ENCODE measurements at places on chromosomes 11 and 22. TPM values are rescaled to one million over a fixed set of nuclear protein-coding genes. Genes with fewer than 3 reads are reported as not detected.
A peak's percentile ranks its signal among the peaks of the same experiment; 100 is the strongest.

The SLC5A1 gene
- not detected for total RNA-seq

The SIDT2 gene
- total RNA-seq = 35.0 TPM

The CCDC73 gene
- total RNA-seq = not detected

The MMP1 gene
- not detected for total RNA-seq

The SLC17A6 gene
- total RNA-seq = not detected

The TRIM5 gene
- 36.4 TPM for total RNA-seq

The LRRC75B gene
- 3.2 TPM for total RNA-seq

The SMARCB1 gene
- 82.8 TPM for total RNA-seq

The GGT5 gene
- total RNA-seq = 0.11 TPM

The MFNG gene
- 207 TPM for total RNA-seq

The BARX2 gene
- total RNA-seq = not detected

The APOL4 gene
- total RNA-seq = 6.5 TPM

The POU2AF2 gene
- total RNA-seq = not detected

The PANX2 gene
- total RNA-seq = 0.11 TPM

The ANO9 gene
- 122 TPM for total RNA-seq

The RIBC2 gene
- 12.1 TPM for total RNA-seq

DNA sequence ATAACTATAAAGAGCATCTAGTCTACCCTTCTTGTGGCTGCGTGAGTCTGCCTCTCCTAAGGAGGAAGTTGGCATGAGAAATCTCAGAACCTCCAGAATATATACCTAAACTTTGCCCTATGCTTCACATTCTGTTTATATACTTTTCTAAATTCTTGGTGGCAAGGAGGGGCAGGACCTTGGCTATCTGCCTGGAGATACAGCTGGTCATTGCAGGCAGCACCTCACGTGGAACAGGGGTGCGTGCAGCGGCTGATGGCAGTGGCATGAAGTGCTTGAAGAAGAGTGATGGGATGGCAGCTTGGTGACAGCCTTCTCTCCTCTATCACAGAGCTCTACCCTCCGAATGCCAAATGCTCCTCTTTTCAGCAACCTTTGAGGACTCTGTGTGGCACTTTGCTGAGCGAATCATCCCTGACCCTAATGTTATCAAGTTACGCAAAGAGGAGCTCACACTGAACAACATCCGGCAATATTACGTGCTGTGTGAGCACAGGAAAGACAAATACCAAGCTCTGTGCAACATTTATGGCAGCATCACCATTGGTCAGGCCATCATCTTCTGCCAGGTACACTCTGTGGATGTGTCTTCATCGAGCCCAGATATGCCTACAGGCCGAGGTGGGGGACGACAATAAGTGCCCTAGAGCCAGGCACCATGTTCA lies 12.5 kb downstream of the DDX25 start:
- DNase-seq = no peak

GRCh38 chr11:34649597-34649996 lies 28.7 kb downstream of the EHF start:
- DNase-seq = no peak

GRCh38 chr22:19619144-19620009 lies 94.9 kb upstream of the SEPTIN5 start:
- DNase-seq = no peak

DNA sequence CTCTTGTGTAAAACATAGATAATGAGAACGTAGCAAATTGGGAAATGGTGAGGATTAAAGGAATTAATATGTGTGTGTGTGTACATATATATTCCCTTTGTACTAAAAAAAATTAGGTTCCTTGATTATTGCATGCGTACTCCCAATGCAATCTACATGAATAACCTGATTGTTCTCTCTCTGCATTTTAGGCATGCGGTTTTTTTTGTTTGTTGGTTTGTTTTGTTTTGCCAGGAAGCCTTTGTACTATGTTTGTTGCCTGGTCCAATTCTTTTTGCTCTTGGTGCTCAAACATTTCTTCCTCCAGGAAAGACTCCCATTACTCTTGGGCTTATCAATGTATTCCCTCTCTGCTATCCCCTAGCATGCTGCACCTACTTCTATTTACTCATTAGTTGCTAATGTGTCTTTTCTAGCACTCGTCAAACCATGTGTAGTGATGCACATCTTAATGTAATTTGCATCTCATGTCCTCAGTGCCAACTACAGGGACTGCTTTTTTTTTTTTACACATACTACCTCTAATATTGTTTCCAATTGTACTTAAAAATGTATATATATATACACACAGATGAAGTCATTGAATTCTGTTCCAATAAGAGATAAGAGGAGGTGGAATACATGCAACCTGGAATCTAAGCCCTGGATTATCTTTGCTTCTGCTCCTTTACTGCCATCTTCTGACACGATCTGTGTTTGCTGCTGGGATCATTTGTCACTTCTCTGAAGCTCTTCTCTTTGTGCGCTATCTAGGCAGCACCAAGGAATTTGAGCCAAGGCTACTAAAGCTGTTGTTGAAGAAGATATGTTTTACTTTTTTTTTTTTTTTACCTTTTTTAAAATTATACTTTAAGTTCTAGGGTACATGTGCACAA lies 197.2 kb upstream of the ANO3 start:
- DNase-seq = no peak

- peak; percentile 86 for DNase-seq
Observed at GRCh38 chr11:67438158-67438902, 848 bp upstream of the PTPRCAP start.

DNA sequence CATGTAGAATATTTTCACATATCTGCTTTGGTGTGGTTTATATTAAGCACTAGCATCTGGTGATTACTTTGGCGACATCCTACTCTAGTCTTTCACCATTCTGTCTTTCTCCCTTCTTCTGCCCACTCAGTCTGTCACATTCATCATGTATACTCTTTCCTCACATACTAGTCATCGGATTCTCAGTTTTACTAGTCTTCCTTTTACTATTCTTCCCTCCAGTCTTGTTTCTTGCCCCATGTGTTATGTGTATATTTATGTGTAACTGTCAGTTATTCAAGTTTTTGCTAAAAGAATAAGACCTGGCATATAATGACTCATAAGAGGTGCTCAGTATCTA lies 4.6 kb upstream of the DIXDC1 start:
- no peak for DNase-seq

GRCh38 chr22:48302657-48303368 lies 1524.9 kb downstream of the BRD1 start:
- DNase-seq = no peak

- DNase-seq = no peak
Observed at GRCh38 chr11:44561275-44561805, 4.1 kb upstream of the CD82 start.

- no peak for DNase-seq
Observed at GRCh38 chr11:21634956-21635355, 557.9 kb upstream of the ANO5 start.

GRCh38 chr11:104946907-104947306 lies 21.5 kb downstream of the CASP4 start:
- DNase-seq = no peak

- no peak for DNase-seq
Observed at GRCh38 chr11:102604011-102604410, 21.1 kb downstream of the MMP20 start.

DNA sequence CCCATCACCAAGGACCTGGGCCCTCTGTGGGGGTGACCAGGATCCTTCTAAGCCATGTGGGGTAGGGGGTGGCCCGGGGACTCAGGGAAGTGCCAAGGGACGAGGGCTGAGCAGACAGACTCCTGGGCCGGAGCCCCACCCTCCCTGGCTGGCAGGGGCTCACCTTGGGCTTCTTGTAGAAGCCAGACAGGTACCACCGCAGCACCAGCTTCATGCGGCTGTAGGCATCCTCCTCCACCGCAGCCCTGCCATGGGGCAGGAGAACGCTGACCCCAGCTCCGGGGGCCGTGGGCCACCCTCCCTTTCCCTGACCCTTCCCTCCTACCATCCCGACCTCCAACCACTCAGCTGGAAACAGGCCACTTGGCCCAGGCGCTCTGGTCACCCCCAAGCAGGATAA lies 45.9 kb upstream of the CARS1 start:
- peak; percentile 28 for DNase-seq

DNA sequence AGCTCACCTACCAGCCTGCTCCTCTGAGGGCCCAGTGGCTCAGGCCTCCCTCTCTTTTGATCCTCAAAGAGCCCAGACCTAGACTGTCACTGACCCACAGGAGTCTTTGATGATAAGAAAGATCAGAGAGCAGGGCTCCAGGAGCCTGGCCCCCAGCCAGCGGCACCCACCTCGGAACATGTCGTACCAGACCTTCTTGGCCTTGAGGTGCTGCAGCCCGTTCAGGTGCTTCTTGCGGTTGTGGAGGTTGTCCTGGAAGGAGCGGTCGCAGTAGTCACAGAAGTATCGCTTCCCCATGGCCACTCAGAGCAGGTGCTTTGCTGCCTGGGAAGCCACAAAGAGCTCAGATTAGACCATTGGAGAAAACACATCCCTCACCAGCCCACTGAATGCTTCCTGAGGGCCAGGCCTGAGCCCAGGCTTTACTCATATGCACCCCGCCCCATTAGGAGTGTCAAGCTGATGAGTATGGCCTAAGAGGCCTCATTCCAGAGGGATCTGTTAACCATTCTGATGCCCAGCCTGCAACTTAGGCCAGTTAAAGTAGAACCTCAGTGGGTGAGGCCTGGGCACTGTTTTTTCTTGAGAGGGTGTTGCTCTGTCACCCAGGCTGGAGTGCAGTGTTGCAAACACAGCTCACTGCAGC lies 18.4 kb downstream of the ZMAT5 start:
- DNase-seq = no peak

GRCh38 chr11:77361184-77361583 lies 59.7 kb upstream of the GDPD4 start:
- no peak for DNase-seq

GRCh38 chr22:24731761-24732160 lies 42.8 kb downstream of the PIWIL3 start:
- no peak for DNase-seq

- DNase-seq = no peak
Observed at GRCh38 chr11:116387641-116388040, 385.1 kb downstream of the BUD13 start.

DNA sequence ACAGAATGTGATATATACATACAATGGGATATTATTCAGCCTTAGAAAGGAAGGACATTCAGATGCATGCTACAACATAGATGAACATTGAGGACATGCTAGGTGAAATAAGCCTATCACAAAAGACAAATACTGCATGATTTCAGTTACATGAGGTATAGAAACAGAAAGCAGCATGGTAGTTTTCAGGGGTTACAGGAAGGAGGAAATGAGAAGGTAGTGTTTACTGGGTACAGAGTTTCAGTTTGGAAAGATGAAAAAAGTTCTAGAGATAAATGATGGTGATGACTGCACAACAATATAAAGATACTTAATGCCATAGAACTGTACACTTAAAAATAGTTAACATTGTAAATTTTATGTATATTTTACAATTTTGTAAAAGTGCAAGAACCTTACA lies 266.7 kb upstream of the C11orf87 start:
- DNase-seq = no peak

GRCh38 chr11:63273685-63274084 lies 30.3 kb upstream of the SLC22A25 start:
- no peak for DNase-seq

DNA sequence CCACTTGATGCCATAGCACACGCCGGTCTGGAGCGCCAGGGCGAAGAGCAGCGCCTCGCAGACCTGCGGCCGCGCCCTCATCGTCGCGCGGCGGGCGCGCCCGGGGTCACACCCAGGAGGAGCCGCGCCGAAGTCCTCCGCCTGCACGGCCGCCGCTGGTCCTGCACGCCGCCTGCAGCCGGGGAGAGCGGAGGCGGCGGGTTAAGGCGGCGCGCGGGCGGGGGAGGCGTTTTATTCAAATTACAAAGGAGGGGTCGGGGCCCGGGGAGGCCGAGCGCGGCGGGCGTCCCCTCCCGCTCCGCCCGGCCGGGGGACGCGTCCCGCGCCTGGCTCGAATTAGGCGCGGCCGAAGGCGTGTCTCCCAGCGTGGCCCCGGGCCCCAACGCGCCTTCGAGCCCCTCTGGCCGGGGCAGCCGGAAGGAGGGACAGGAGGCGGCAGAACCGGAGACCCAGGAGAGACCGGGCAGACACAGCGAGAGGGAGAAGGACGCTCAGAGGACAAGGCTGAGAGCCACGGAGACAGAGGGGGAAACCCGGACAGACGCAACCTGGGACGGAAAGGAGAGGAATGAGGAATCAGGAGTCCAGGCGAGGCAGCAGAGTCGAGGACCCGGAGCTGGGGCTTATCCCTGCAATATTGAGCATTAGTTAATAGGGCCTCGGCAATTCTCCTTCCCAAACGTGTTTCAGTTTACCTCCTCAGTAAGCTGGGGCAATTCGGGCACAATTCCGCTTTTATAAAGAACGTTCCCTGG lies at the start of gene WNT11:
Gene WNT11, minus strand, starts transcription at position 176 of the 755 bp plus-strand sequence. Its CDS starts 95 bp downstream, at position 81.
- peak; percentile 58 for DNase-seq

DNA sequence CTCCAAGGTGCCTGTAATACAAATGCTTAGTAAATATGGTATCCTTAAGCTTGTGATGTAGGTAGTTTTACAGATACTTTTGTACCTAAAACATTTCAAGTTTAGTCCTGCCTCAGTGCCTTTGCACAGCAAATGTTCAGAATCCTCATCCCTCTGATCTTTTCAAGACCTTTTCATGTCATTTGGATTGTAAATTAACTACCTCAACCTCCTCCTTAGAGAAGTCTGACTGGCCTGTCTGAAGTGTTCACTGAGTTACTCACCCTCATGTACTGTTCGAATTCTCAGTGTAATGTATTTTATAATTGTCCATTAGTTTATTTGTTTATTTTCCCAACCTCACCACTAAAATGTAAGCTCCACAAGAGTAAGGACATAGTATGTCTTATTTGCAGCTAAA lies 147.5 kb downstream of the ELP4 start:
- no peak for DNase-seq

DNA sequence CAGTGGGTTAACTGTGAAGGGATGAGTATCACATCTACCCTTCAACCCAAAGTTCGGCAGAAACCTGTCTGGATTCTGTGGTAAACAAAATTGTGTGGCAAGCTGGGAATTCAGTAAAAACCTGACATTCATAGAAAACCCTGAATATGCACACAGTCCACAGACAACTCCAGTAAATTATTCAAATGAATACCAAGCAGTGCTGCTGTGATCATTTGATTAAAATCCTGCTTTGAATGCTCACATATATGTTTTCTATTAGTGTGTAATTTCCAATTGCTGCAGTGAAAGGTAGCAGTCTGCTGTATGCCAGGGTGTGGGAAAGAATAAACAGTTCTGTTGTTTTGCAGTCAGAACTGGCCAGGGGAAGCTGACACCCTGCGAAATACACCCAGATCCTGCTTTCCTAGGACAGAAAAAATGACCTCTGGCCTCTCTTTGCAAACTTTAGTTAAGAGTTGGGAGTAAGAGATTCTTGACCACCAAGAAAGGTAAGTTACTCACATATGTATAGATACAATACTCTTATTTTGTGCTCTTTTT lies 217.8 kb downstream of the FAM76B start:
- no peak for DNase-seq

DNA sequence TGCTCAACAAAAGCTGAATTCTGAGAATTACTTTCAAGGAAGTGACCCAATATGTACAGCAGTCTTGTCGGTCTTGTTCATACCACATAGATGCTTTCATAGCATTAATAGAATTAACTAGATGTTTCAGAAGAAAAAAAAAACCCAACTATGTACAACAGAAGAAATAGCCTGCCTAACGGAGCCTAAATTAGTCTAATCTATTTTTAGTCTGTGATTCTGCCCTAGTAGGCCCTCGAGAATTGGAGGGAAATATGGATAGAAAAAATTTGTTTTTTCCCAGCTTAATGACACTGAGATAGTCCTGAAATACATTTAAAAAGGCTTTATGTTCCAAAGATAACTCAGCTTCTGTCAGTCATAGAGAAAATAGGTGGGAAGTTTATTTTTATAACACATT lies 17.1 kb upstream of the TRPC6 start:
- DNase-seq = no peak
